GM12865 (cell line): ENCODE measurements at places on chromosomes 7 and 10.

DNA sequence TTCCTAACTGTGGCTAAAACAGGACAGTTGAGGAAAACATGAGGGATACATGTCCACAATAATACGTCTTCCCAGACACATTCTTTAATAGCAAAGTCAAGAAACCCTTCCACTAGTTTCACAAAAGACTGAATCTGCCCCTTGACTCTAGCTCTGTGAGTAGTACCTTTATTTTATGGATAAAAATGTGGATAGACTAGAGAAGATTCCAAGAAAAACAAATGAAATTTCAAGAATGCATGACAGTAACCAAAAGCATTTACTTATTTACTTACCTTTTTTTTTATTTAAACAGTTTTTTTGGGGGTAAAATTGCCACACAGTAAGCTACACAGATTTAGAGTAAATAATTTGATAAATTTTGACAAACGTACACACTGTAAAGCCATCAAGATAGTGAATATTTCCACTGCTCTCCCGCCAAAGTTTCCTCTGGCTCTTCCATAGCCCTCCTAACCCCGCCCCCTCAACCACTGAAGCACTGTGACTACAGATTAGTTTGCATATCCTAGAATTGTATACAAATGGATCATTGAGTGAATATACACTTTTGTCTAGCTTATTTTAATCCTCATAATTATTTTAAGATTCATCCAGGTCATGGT is 420.4 kb upstream of the ZMIZ1 start:
- no peak for DNase-seq

DNA sequence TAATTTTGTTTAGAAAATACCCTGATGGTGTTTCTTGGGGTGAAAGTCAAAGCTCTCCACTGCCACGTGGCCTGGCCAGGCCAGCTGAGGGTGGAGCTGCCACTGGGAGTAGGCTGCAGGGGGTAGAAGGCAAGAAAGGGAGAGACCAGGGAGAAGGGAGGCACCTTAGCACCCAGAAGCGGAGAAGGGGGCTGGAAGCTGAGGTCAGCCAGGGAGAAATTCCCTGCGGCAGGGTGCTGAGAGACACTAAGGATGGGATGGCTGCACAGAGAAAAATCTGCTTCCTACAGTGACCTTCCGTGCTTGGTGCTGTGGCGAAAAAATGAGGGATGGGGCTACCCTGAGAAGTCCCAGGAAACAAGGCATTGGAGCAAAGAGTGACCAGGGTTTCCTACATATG is 143.7 kb downstream of the SLIT1 start:
- DNase-seq: no peak

DNA sequence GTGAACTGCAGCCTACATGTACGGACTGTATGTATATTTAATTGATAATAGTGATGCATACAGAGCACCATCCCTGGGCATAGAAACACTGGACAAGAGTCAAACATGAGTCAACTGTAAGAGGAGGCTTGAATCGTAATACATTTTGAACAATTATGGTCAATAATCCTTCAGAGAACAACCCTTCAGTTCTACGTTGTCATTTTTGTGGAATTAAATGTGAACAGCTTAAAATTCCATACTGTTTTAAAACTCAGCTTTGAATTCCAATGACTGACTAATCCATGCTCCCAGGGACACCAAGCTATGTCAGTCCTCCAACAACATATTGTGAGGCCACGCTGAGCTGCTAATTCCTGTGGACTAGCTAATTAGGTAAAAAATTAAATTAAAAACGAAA is 41.5 kb upstream of the KMT2E start:
- no peak for DNase-seq

- DNase-seq: no peak
Observed at GRCh38 chr10:74934100-74934812, 107.9 kb downstream of the KAT6B start.

DNA sequence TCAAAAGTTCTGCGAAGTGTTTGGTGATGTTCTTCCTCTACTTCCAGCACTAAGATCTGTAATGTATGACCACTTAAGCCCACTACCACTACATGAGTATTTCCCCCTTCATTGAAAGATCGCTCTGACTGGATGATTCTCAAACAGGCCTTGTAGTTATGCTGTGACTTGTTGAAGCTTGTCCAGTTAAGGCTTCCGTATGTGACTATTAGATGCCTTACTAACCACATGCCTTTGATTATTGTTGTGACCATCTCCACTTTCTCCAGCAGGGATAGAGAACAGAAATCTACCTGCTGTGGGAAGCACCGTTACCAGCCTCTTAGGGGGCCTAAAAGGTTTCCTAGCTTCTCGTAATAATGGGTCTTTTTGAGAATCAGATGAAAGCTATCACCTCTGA is 81.1 kb downstream of the NOC3L start:
- DNase-seq: no peak

DNA sequence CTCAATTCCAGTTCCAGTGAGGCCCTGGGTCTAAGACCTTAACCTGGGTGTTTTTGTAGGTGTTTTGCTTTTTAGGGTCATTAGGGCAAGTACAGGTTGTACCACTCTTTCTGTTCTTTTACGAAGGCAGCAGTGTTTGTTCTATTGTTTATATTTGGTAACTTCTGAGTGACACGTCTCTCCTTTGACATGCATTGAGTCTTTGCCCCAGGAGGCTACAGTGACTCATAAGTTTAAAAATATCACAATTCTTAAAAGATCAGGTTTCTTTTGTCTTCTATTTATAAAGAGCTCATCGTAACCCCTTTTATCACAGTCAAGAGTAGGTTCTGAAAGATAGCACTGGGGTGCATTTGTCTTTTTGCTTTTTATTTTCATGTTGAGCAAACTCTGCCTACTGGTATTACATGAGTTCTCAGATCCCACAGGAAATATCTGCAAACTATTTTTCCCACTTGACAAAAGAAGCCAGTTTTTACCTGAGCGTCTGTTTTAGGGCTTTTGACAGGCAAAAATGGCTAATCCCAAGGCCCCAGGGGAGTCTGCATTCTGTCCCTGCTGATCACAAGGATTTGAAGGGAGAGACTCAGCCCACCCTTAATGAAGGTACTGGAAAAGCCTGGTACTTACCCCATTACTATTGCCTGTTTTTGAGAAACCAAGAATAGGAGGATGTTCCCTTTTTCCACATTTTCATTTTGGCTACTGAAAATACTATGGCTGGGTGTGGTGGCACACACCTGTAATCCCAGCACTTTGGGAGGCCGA is 7.9 kb downstream of the NUDT13 start:
- DNase-seq: peak; percentile 81

DNA sequence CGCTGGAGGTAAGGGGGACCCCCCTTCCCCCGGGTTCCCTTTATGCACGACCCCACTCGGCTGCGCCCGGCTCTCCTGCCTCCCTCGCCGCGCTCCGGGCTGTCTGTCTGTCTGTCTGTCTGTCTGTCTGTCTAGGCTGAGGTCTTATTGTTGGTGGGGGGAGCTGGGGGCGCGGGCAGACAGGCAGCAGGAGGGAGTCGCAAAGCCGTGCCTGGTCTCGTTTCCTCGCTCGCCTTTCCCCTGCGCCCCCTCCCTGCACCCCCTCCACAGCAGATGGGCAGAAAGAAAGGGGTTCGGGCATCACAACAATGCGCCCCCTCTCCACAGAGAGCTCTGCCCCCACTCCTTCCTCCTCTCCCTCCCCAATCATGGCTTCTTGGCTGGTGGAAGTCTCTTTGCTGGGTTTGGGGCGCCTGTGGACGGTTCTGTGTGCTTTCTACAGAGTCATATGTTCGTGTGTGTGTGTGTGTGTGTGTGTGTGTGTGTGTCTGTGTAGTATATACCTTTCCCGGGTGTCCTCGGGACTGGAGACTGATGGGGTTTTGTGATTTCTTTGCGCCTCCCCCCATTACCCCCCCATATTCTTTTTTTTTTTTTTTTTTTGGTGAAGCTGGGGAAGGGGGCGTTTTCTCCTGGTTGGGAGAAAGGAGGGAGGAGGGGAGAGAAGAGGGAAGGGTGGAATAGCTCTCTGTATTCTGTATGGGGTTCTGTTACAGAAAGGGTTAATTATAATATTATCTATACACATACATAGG is 1.9 kb downstream of the AUTS2 start:
- peak; percentile 36 for DNase-seq

- no peak for DNase-seq
Observed at GRCh38 chr10:71358277-71358676, 38.4 kb upstream of the CDH23 start.

- no peak for DNase-seq
Observed at GRCh38 chr7:131455546-131455945, 100.9 kb downstream of the PODXL start.

DNA sequence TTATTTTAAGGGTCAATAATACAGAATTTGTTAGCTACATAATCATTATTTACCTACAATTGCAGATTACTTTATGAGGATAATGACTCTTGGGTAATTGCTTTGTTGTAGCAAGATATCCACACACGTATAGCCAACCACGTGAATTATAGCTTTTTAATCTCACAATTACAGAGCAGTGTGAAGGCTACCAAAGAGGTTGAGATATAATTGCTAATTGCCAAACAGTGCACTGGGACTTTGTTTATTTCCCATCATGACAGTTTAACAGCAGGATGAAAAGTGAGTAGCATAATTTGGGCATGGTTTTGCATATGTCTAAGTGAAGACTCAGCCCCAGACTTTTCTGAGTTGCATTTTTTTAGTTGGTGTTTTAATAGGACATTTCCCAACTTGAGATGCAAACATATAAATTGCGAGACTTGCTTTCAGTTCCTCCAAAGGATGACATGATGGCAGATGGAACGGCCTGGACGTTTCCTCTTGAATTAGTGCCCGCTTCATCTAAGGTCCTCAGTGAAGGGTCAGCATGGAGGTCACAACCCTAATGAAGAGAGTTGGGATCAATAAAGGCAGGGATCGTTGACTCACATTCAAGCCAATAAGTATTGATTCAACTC is 180.7 kb upstream of the GPR26 start:
- DNase-seq: no peak

GRCh38 chr7:7766671-7767070 is 48.3 kb upstream of the RPA3 start:
- DNase-seq: no peak
